ENCODE measurements at places on chromosomes 1 and 21. TPM values are rescaled to one million over a fixed set of nuclear protein-coding genes. Genes with fewer than 3 reads are reported as not detected.

DNA sequence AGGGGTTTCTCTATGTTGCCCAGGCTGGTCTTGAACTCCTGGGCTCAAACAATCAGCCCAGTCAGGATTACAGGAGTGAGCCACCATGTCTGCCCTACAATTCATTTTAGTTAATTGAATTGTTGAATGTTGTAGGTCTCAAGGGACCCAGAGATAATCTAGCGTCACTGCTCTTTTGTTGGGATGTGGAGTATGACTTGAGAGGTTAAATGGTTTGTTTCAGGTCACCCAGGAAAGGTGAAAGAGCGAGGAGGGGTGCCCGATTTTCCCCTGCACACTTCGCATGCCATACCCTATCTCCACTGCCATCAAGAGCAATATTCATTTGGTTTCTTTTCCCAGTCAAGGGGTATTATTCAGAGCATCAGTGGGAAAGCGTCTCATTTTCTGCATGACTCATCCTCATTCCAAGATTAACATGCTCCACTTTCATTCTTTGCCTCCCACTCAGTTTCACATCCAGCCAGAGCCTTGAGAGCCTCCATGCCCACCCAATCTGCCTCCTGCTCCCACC is 13.1 kb upstream of the SLC30A1 start:
- no peak overlapping the region for H3K4me3 ChIP-seq
- peaks cover 3% of the 10 kb centered on the region for H3K4me1 ChIP-seq
- peaks cover 2% of the 10 kb centered on the region for H3K27me3 ChIP-seq
- no peak for DNase-seq
- no peak overlapping the region for H3K27ac ChIP-seq
- no peaks in the 10 kb centered on the region for H3K36me3 ChIP-seq

DNA sequence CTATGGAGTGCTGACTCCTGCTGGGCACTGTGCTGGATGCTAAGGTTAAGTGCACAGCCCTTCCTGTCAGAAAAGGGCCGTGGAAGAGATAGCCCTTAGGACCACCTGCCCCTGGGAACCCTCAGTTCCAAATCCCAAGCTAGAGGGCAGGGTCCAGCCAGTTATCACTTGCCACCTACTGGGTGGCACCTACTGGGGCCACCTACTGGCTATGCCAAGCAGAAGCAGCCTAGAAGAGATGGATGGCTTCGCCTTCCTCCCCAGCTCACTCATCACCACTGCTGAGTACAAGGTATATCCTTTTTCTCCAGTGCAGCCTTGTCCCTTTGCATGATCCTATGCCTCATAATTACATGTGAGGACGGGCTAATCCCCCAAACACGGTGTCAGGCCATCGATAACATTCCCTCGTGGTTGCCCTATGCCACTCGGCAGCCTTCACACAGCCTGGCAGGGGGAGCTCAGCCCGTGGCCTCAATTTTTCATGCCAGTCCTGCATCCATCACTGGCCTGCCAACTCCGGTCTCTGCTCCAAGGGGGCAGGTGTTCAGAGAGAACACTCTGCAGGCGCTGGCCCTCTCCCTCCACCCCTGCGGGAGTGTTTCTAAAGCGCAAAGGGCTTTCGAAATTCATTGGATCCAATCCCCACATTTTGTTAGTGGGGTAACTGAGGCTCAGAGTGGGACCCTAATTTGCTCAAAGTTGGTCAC is 49.0 kb downstream of the SYT2 start:
- no peaks in the 10 kb centered on the region for H3K36me3 ChIP-seq
- H3K27me3 ChIP-seq = peaks cover 10% of the 10 kb centered on the region
- H3K4me3 ChIP-seq = no peak overlapping the region
- no peaks in the 10 kb centered on the region for H3K4me1 ChIP-seq
- DNase-seq = no peak

DNA sequence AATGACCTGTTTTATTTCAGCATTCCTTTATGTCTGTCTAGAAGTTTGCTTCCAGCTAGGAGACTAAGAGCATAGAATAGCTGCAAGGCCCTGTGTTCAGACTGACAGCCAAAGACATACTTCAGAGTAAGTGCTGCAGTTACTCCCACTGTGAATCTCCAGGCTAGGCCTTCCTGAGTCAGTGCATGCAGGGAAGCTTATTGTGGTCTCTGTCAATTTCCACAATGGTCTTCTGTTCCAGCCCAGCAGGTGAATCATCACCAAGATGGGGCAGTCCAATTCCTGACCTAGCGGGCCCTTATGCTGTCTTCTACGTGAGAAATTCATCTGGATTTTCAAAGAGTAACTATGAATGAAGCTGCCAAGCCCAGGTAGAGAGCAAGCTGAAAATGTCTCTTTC is 146.3 kb upstream of the C8B start:
- no peak for DNase-seq
- H3K4me3 ChIP-seq = no peak overlapping the region
- H3K36me3 ChIP-seq = no peaks in the 10 kb centered on the region
- H3K27me3 ChIP-seq = peaks cover 4% of the 10 kb centered on the region
- H3K4me1 ChIP-seq = no peaks in the 10 kb centered on the region

DNA sequence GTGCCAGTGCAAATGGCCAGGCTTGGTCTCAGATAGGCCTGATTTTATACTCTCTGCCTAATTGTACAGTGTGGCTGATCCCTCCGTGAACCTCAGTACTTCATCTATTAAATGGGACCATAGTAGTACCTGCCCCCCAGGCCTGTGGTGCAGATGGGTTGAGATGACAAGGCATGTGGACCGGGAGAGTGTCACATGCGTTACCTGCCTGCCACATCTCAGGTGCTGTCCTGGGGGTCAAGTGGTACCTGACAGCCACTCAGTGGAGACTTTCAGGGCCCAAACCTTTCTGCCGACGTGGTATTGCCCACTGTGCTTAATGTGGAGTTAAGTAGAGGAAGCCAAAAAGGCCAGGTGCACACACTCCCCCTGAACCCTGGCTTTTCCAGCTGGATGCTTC is 197.3 kb downstream of the FOXD2 start:
- H3K27me3 ChIP-seq = peaks cover 2% of the 10 kb centered on the region
- H3K27ac ChIP-seq = no peak overlapping the region
- H3K36me3 ChIP-seq = no peaks in the 10 kb centered on the region
- DNase-seq = no peak
- no peak overlapping the region for H3K4me3 ChIP-seq

Gene DNAJC6
- polyA plus RNA-seq = 0.06 TPM

Gene NIBAN1
- 6.3 TPM for polyA plus RNA-seq

All from immature natural killer cell (primary cell).